Hematopoietic multipotent progenitor cell (in vitro differentiated cells): ENCODE measurements at places on chromosomes 3 and 15. TPM values are rescaled to one million over a fixed set of nuclear protein-coding genes. Genes with fewer than 3 reads are reported as not detected.

GRCh38 chr15:27448986-27449385 is 478.0 kb downstream of the GABRG3 start:
- DNase-seq, result no peak

- DNase-seq, result no peak
Observed at GRCh38 chr15:57503051-57503702, 88.5 kb upstream of the MYZAP start.

DNA sequence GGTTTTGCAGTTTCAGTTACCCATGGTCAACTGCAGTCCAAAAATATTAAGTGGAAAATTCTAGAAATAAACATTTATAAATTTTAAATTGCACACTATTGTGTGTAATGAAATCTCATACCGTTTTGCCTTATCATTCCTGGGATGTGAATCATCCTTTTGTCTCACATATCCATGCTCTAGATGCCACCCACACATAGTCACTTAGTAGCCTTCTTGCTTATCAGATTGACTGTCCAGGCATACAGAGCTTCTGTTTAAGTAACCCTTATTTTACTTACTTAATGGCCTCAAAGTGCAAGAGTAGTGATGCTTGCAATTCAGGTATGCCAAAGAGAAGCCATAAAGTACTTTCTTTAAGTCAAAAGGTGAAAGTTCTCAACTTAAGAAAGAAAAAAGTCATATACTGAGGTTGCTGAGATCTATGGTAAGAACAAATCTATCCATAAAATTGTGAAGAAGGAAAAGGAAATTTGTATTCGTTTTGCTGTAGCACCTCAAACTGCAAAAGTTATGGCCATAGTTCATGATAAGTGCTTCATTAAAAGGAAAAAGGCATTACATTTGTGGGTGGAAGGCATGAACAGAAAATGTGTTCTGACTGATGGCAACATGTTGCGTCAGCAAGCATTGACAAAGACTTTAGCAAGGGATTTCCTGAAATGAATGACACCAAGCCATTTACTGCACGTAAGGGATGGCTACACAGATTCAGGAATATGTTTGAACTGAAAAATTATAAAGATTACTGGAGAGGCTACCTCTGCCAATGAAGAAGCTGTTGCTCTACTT is 43.8 kb downstream of the SPATA16 start:
- no peak for DNase-seq

DNA sequence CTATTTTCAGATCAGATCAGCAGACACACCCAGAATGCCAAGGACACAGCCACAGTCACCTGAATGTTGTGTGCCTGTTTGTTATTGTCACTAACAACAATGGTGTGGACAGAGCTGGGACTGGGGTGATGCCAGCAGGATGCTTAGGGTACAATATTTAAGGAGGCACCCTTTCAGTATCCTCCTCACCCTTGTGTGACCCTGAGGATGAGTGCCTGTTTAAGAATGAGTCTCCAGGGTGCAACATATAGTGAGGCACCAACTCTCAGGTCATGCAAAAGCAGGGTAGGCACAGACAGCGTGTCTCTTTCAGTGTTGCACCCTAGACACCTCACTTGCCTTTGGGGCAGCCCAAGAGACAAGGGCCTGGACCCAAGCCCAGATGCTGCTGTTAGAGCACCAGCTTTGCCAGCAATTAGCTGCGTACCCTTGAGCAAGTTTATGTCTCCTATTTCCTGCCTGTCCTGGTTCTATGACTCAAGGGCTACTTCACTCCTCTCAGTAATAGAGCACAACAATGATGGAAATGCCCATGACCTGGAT is 122.6 kb downstream of the AQP9 start:
- no peak for DNase-seq

FMN1 gene
- 0.27 TPM for total RNA-seq
